ENCODE measurements at places on chromosomes 7 and 10.

DNA sequence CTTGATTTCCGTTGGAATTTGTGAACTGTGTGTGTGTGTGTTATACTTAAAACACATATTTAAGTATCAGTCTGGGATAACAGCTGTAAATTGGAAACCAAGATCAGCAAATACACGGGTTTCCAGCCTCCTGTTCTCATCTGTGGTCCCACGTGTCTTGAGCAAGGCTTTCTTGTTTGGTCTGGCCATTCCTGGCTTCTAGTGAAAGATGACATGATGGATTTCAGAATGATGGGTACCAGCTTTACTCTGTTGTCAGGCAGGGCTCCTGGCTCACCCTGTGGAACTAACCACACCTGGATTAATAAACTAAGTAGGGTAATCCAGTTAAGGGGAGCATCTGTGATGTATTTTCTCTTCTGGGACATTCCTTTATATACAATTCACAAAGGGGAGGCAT, 346.2 kb upstream of the AOAH start:
- no peak for DNase-seq

GRCh38 chr7:102849538-102849937, 63.3 kb upstream of the LRRC17 start:
- DNase-seq: no peak

GRCh38 chr10:28250782-28251181, 52.1 kb downstream of the MPP7 start:
- no peak for DNase-seq

GRCh38 chr10:89563861-89564478, 28.6 kb upstream of the SLC16A12 start:
- no peak for DNase-seq

GRCh38 chr7:25864943-25865751, 286.9 kb upstream of the NFE2L3 start:
- no peak for DNase-seq

GRCh38 chr7:4479367-4480039, 202.6 kb upstream of the FOXK1 start:
- no peak for DNase-seq

- no peak for DNase-seq
Measured at GRCh38 chr7:69260023-69260422, 338.3 kb upstream of the AUTS2 start.

DNA sequence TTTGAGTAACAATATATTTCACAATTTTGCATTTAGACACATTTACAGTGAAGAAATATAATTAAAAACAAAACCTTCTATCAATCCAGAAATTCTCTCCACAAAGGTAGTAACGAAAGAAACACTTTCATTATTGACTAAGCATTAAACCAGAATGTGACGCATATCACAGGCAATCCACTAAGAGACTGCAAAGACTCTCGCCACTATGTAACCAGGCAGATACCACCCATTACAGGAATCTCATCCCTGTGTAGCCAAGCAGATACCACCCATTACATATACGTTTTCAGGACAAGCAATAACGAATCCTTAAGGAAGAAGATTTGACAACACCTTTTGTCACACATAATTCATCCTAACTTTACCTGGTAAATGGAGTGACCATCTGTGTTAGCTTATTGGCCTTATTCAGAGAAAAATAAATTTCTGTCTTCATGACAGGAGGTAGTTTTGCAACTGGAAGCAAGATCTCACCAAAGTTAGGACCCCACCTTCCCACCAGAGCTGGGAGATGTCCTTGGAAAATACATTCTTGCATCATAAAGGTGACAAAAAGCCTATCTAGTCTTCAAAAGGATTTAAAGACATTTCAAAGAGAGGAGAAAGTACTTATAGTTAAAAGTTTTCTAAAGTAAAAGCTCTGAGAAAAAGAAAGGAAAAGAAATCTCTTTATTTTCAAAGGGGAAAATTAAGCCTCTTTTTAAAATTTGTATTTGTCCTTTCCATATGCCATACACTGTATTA, 30.8 kb downstream of the LRRC17 start:
- no peak for DNase-seq

DNA sequence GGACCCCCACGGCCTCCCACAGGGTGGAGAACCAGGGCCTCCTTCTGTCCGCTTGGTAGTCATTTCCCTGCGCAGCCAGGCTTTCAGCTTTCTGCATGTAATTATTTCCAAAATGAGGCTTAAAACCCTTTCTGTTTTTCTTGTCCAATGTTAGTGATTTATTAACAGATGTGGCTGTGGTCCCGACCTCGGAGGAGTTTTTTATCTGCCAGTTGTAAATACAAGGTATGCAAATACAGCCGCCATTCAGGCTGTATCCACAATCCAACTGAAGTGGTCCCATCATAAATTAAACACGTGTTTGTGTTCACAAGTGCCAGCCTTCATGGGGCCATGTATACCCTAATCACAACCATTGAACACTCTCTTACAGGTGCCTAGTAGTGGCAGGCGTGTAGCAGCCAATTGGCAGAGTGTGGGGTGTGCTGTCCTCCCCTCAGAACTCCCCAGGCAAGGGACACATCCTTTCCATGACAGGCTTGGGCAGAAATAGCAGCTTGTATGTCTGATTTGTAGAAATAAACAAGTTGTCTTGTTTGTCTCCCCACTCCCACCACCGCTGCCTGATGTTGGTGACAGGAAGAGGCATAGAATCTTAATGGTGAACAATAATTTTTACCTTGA, 251.3 kb upstream of the MKI67 start:
- DNase-seq: no peak

DNA sequence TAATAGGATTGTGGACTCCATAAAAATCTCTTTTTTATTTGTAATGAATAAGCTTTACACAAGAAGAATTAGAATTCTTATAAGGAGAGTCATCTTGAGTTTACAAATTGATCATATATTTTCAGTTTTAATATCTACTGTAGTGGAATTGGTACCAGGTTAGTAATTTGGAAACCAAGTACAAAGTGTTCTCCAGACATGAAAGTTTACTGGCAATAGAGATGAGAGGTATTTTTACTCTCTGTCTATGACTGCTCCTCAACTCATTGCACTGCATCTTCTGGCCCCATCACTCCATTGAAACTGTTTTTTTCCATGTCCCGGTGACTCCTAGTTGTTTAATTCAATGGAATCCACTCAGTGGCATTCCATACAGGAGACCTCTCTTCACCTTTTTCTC, 164.5 kb upstream of the SMIM30 start:
- DNase-seq: no peak

DNA sequence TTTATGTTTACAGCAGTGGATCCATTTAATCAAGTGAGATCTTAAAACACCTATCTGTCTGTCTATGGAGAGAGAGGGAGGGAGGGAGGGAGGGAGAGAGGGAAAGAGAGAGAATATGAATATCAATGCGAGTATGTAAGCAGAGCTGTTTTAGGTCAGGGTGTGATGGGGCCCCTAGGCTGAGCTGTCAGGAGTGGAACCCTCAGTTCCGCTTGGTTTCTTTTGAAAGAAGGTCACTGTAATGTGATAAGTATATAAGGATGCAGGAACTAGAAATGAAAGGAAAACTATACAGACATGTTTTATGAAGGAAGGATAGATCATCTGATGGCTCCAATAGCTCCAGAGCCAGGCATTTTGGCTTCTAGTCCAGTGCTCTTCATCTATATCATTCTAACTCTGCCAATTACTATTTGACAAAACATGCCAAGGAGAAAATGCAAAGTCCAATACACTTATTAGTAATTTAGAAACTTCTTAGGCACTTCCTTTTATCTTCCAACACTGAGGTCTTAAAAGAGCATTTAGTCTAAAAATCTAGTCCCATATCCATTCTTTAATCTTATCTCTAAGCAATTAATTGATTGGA, 70.3 kb downstream of the NRCAM start:
- no peak for DNase-seq

GRCh38 chr7:146670532-146670931, 553.9 kb downstream of the CNTNAP2 start:
- no peak for DNase-seq

DNA sequence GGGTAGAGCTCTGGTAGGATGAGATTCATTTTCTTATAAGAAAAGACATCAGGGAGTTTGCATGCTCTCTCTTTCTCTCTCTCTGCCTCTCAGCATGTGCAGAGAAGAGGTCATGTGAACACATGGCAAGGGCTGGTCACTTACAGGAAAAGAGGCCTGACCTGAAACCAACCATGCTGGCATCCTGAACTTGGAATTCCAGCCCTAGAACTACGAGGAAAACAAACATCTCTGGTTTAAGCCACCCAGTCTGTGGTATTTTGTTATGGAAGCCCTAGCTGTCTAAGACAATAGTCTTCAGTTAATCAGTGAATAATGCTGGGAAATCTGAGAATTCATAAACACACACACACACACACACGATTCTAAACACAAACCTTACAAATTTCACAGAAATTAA, 1104.2 kb upstream of the LRRN3 start:
- DNase-seq: no peak

DNA sequence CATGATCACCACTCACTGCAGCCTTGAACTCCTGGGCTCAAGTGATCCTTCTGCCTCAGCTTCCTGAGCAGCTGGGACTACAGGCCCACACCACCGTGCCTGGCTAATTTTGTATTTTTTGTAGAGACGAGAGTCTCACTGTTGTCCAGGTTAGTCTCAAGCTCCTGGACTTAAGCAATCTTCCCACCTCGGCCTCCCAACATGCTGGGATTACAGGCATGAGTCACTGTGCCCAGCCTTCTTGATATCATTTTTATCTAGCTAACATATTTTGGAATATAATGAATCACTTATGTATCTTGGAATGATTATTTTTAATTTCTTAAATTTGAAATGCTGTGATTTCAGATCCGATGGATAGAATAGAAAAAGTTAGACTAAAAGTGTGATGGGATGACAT, 18.4 kb downstream of the ARL4A start:
- no peak for DNase-seq

DNA sequence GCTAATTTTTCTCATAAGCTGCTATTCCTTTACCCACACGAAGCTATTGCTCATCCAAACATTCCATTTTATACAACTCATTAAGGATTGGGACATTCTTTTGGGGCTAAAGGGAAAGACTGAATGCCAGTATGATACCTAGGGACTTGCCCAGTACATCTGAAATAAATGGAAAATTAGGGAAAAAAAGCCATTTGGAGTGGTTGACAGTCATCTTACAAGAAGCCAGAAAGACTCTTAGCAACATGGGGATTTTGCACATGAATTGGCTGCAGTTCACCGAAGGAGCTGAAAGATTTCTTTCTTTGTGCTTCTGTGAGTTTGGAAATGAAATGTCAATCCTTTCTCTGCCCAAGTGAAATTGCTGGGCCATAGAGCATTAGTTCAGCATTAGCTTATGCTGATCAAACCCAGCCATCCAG, 43.3 kb upstream of the MTURN start:
- DNase-seq: no peak

DNA sequence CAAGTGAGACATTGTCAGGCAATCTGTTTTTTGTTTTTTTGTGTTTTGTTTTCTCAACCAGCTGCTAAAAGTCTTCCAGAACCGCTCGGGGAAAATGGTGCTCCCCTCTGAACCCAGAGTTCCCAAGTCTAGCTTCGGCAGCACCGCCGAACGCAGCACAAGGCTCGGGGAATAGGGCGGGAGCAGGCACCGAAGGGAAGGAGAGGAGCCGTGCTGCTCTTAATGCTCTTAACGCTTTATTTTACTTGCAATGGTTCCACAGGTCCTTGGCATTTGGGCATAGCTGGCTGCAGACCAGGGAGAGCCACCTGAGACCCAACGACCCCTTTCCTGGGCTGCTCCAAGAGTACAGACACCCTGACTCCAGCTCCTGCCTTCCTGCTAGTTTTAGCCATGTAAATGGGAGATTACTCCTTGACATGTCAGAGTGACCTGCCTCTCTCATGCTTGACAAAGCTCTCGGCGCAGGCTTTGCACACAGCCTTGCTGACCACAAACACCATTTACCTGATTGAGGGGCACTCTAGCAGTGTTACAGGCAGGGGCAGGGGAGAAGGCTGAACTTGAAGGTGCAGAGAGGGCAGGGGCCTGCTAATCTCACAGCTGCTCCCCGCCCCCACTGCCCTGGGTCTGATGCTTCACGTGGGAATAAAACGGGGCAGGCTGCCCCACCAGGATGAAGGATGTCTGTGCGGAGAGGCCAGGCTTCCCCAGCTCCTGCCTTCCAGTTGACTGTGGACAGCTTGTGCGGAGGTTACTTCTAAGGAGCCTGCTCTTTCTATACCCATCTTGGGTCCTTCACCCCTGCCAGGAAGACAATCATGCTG, 58.6 kb upstream of the EFCAB10 start:
- DNase-seq: no peak

- no peak for DNase-seq
Measured at GRCh38 chr7:105797652-105798051, 78.7 kb downstream of the ATXN7L1 start.

GRCh38 chr10:121307411-121307980, 290.7 kb downstream of the FGFR2 start:
- DNase-seq: no peak

DNA sequence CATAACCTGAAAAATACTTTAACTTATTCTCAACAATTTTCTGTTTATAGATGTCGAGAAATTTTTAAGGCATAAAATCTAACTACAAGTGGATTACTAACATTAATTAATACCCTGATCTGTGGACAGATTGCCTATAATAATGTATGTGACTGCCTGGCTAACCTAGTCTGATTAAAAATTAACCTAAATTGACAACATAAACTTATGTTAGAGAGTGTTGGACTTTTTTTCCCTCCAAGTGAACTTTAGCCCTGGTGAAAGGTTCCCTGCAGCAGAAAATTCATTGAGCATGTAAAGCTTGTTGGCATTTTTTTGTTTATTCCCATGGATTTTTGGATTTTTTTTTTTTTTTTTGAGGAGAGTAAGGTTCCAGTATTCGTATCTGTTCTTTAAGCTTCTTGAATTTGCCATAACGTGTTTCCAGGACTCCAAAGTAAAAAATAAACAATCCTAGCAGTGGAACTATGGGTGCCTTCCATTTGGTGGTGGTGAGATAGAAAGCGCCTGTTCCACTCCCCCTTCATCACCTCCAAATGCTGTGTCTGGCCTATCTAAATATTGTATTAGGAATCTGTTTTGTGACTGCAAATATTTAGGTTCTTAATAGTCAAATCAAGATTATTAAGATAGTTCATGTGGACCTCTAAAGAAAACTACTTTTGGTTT, 36.1 kb downstream of the NET1 start:
- no peak for DNase-seq

GRCh38 chr10:71753091-71753959, 20.0 kb downstream of the VSIR start:
- no peak for DNase-seq

DNA sequence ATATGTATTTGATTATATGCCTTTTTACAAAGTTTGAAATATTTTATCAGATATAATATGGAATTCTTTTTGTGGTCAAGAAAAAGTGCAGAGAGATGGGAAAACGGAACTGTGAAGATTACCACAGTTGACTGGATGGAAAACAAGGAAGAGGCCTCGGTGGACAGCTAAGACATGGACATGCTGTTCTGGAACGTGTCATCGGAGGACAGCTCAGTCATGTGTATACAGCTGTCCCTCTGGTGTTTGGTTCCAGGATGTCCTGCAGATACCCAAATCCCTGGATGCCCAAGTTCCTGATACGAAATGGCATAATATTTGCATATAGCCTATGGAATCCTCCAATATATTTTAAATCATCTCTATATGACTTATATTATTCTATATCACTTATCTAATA, 49.4 kb downstream of the TRIL start:
- no peak for DNase-seq

GRCh38 chr7:13898957-13899670, 90.4 kb downstream of the ETV1 start:
- no peak for DNase-seq
